Thyroid gland (tissue), 4 donors: ENCODE measurements at places on chromosomes 7 and 10.
A peak's percentile ranks its signal among the peaks of the same experiment; 100 is the strongest.

DNA sequence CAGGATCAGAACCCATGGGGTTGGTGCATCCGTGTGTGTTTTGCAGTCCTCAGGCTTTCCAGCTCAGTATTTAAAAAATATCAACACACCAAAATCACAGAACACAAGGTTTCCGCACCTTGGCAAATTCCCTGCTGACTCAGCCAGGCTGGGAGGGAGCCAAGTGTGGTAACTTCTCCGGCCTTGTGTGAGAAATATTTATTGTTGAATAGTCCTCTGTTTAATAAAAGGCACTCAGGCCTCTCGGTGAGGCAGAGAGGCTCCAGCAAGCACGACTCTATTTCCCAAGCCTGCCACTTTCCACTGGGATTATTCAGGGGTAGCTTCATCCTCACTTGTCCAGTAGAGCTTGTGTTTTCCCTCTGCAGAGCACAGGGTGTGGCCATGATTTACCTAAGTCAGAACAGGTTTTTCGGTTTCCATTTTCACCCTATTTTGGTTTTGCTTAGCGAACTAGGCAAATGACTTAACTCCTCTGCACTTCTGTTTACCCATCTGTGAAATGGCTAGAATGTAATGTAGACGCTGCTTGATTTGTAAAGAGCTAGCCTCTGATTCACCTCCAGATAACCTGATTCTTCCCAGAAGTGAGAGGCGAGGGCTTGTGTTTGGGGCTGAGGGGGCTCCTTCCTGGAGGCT lies 13.0 kb upstream of the CHST15 start:
- DNase-seq, result peak; percentile 94

GRCh38 chr7:64869121-64869725 lies 33.9 kb upstream of the ZNF273 start:
- no peak for DNase-seq

- DNase-seq, result peak; percentile 98
Measured at GRCh38 chr7:82319674-82320118, 123.9 kb downstream of the CACNA2D1 start.

- DNase-seq, result no peak
Measured at GRCh38 chr7:96527133-96527827, 182.4 kb downstream of the SEM1 start.

- no peak for DNase-seq
Measured at GRCh38 chr7:122289426-122289825, 15.1 kb downstream of the FEZF1 start.

GRCh38 chr7:107091306-107091705 lies 46.8 kb downstream of the PRKAR2B start:
- no peak for DNase-seq

DNA sequence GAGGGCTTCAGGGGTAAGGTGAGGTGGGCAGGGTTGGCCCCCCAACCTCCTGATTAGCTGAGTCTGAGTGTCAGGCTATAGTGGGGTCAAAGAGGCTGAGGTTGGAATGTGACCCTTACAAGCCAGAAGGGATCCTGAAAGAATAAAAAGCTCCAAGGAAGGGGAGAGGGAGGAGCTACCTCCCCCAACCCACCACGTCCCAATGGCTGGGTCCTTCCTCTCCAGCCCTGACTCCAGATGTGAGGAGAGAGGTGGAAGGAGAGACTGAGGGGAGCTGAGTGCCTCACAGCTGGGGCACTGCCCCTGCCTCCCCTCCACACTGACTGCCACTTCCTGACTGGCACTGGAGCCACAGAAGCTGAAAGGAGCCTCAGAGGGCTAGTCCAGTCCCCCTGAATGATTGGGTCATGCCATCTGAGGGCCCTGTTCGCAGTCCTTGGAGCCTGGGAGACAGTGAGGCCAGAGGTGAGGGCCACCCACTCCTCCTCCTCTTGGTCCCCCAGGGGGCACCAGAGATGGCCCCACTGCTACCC lies 20.6 kb downstream of the IMPDH1 start:
- no peak for DNase-seq

- DNase-seq, result no peak
Measured at GRCh38 chr7:2701832-2702593, 14.0 kb downstream of the AMZ1 start.

DNA sequence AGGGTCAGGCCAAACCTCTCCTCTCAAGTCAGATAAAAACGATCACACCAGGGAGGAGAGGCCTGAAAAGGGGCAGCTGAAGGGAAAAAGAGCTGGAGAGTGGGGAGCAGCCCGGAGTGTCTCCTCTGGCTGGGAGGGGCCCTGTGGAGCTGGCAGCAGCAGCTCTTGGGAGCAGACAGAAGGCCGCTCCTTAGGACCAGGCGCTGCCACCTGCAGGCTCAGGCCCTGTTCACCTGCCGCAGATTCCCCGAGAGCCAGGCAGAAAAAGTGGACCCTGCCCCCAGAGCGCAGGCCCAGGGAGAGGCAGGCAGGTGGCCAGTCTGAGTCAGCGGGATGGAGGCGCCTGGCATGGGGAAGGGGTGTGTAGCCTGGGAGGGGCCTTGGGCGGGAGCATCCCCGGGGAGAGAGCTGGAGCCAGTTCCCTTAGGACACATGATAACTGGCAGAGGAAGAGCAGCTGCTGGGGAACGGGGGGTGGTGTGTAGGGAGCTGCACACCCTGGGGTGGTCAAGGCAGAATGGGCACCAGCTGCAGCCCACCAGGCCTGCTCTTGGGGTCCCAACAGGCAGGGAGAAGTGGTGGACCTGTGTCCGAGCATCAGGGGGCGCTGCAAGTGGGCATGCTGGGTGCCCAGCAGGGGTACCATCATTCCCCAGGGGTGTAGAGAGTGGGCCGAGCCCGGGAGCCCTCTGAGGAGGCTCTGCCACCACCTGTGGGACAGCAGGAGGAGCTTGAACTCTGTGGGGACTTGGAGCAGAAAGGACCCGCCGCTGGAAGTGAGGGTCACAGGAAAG lies 177.2 kb upstream of the RHEB start:
- no peak for DNase-seq

- DNase-seq, result no peak
Measured at GRCh38 chr7:114218283-114218682, 196.3 kb upstream of the FOXP2 start.

DNA sequence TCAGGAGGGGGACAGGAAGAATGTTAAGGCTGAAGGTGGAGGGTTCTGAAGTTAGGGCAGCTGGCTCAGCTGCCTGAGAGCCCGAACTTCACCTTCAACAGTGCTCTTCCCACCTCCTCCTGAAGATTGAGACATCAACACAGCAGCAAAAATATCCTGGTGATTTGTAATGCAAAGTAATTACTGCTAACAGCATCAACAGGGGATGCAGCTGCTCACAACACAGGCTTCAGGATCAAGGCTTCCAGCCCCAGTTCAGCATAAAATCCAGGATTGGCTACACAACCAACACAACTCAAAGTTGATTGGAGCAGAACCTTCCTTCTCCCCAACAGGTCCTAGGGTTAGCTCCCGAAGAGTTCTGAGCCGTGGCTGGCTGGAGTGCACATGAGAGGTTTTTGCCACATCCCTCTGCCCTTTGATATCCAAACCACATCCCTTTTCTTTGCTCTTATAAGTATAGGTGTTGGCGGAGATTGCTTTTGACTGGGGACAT lies 242.4 kb downstream of the KIAA1217 start:
- no peak for DNase-seq

GRCh38 chr10:10967029-10967428 lies 50.6 kb upstream of the CELF2 start:
- no peak for DNase-seq

DNA sequence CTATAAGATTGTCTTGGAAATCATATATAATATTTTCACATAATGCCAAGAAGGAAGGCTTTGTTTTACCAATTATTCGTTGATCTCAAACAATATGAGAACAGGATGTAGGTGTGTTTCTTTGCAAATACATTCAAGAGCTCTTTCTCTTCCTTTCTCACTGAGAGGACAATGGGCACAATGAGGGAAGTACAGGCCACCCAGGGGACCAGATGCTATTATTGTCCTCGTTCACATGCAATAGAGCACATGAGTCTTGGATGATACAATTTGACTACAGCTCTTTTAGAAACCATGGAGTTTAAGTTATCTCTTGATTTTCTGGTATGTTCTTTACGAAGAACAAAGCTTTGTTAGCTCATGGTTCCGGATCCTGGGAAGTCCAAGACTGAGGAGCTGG lies 323.7 kb upstream of the KLF6 start:
- DNase-seq, result no peak

DNA sequence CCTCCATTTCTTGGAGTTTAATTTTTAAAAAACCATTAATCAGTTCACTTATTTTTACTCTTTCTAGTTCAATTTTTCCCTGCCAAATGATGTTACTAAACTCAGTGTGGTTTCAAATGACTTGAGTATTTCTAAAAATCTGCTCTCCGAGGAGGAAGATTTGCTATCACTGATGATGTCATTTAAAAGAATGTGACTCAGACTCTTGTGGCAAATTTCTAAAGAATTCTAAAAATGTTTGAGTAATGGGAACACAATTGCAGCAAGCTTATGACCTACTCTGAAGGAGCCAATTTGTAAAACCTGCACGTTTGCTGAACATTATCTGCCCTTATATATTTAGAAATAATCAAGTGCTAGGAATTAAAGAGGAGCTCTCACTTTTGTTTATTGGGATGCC lies 88.6 kb downstream of the SPAG6 start:
- DNase-seq, result no peak

GRCh38 chr7:100677308-100678267 lies 4.0 kb downstream of the GNB2 start:
- DNase-seq, result no peak

- DNase-seq, result no peak
Measured at GRCh38 chr10:97798958-97799610, 27.3 kb upstream of the SFRP5 start.

DNA sequence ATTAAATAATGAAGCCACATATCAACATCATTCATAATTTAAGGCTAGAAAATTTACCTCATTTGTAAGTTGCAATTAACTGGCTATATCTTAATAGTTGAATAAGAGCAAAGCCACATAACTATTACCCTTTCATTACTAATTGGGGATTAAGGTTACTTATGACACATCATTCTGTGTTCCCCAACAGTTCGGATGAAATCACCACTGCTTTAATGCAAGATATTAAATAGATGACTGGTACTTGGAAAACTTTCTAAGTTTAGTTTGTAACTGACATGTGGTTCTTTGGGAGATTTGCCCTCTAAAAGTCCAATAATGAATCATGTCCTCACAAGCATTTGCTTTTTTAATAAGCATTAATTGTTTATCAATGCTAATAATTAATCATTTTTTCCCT lies 109.1 kb downstream of the MTERF1 start:
- no peak for DNase-seq
